ENCODE measurements at places on chromosomes 7 and 10.

- no peak for DNase-seq
Measured at GRCh38 chr7:42453931-42454361, 216.9 kb upstream of the GLI3 start.

GRCh38 chr10:113390896-113391295, 162.0 kb upstream of the HABP2 start:
- DNase-seq = no peak

- no peak for DNase-seq
Measured at GRCh38 chr10:132714986-132715775, 70.8 kb downstream of the NKX6-2 start.

- no peak for DNase-seq
Measured at GRCh38 chr7:131015657-131015958, 281.6 kb upstream of the KLF14 start.

DNA sequence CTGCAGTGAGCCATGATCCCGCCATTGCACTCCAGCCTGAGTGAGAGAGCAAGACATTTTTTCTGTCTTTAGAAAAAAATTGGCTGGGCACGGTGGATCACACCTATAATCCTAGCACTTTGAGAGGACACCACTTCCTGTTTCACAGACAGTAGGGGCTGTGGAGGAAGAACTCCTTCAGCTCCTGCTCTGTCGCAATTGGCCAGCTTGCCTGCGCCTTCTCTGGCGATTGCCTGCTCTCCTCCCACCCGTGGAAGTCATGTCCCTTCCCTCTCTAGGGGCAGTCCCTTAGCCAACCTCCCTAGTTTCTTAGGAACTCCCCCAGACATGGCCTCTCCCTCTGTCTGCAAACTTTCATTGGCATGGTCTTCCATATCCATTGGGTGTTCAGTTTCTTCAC, 8.7 kb downstream of the PDSS1 start:
- DNase-seq = no peak

- DNase-seq = no peak
Measured at GRCh38 chr7:117645481-117646165, 165.8 kb downstream of the CFTR start.

DNA sequence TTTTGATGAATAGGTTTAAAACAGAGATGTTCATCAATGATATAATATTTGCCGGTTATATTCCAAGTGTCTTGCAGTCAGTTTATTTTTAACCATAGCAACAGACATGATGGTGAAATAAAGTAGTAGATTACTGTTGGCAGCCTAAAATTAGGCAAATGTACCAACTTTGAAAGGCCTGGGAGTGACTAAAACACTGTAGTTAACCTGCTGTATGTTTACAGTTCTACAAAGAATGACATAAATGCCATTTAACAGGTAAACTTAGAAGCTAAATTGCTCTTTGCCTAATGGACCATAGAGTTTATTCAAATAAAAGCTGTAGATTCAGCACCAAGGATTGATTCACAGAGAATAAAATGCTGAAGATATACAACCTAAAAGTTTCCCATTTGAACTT, 64.1 kb downstream of the PHTF2 start:
- DNase-seq = no peak

DNA sequence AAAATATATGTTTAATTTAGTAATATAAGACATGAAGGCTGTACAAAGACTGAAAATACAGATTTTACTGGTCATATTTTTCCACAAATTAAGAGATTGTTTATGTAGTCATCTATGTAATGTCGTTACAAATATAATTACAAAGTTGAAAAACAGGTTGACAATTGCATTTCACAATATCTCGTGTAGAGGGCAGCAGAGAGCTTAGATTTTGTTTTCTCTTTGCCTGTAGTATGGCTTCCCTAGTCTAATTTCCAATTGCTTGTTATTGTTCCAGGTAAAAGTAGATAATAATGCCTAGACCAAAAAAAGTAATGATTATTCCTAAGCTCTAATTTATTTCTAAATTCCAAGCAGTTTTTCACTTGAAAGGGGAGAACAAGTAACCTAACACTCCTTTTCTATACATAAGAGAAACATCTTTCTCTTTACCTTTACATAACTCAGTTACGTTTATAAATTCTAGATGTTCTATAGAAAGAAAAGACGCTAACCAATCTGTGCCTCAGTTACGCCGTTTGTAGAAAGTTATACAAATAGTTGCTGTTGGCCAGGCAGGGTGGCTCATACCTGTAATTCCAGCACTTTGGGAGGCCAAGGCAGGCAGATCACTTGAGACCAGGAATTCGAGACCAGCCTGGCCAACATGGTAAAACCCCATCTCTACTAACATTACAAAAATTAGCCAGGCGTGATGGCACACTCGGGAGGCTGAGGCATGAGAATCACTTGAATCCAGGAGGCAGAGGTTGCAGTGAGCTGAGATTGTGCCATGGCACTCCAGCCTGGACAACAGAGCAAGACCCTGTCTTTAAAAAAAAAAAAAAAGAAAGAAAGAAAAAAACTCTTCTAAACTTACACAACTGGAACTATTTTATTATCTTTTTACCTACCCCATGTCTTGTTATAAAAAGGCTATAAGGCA, 30.0 kb downstream of the NET1 start:
- DNase-seq = no peak

- DNase-seq = no peak
Measured at GRCh38 chr10:9158675-9159074, 1104.2 kb downstream of the GATA3 start.

- no peak for DNase-seq
Measured at GRCh38 chr7:21253740-21254687, 173.9 kb upstream of the SP4 start.

DNA sequence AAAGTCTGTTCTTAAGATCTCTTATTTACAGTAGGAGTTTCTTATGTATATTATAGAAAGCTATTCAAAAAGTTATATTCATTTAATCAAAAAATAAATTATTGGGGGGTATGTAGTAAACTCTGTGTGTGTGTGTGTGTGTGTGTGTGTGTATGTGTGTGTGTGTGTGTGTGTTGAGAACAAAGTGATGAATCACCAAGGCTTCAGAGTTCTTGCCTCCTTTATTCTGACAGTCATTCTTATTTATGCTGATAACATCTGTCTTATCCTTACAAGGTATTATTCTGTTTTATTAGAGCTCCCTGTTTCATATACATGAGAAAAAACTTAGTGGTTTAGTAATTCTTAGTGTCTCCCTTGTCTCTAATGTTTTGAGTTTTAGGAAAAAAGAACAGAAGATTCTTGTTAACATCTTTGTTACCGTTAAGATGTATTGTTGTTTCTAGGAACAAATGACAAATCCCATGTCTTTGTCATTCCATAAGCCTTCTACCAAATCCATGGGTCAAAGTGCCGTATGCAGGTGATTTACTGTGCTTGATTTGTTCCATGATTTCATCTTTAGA, 424.0 kb downstream of the EXOC4 start:
- no peak for DNase-seq

GRCh38 chr7:27678617-27679260, 16.1 kb upstream of the HIBADH start:
- DNase-seq = no peak
